Kidney (tissue), 22 donors: ENCODE measurements at places on chromosomes 4 and X. TPM values are rescaled to one million over a fixed set of nuclear protein-coding genes. Genes with fewer than 3 reads are reported as not detected.

GRCh38 chrX:27336466-27337091 is 126.6 kb downstream of the PPP4R3C start:
- peak; percentile 27 for DNase-seq
- H3K4me3 ChIP-seq = no peak overlapping the region
- H3K27ac ChIP-seq = no peak overlapping the region
- no peaks in the 10 kb centered on the region for H3K27me3 ChIP-seq

CSAG1 gene
- total RNA-seq = not detected

SPANXA1 gene
- not detected for total RNA-seq

DNA sequence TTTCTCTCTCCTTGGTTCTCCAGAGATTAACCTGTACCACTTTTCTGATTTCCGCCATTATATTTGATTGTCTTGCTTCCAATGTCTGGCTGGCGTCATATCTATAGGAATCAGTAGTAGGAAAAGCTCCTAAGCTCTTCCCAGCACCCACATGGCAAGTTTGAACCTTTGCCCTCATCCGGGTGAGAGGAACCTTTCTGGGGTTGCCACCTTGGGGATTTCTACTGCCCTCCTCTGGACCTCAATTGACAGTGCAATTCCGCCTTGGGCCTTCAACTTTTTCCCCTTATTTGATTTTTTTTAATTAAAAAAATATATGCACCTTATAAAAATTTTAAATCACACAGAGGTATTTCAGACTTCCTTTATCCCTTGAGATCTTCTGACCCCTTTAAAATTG is 2.0 kb upstream of the CXorf66 start:
- H3K27me3 ChIP-seq = no peaks in the 10 kb centered on the region
- H3K36me3 ChIP-seq = no peaks in the 10 kb centered on the region
- no peak for DNase-seq
- H3K27ac ChIP-seq = no peak overlapping the region
- no peaks in the 10 kb centered on the region for H3K4me1 ChIP-seq
- no peak overlapping the region for H3K4me3 ChIP-seq

DNA sequence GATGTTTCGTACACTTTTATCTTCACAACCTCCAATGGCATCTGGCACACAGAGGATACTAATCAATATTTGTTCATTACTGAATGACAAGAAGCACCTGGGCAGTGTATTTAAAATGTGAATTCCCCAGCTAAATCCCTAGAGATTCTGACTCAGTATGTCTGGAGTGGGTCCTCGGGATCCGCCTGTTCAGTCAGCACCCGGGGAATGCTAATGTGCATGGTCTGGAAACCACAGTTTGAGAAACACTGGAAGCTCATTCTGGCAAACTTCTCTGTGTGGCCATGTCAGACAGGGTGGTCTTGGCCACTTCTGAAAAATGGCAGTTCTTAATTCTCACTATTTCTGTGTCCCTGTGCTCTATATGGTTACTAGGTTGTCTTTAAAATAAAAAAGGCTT is 138.8 kb upstream of the VCX start:
- no peaks in the 10 kb centered on the region for H3K4me1 ChIP-seq
- no peak for DNase-seq

FOXR2 gene
- total RNA-seq = not detected

GRCh38 chr4:3699678-3700077 is 66.5 kb upstream of the ADRA2C start:
- no peak overlapping the region for H3K27ac ChIP-seq
- no peaks in the 10 kb centered on the region for H3K4me1 ChIP-seq

- H3K4me1 ChIP-seq = no peaks in the 10 kb centered on the region
- peaks cover 3% of the 10 kb centered on the region for H3K27me3 ChIP-seq
- H3K4me3 ChIP-seq = no peak overlapping the region
- H3K36me3 ChIP-seq = no peaks in the 10 kb centered on the region
Observed at GRCh38 chrX:13257223-13258051, 62.4 kb downstream of the ATXN3L start.

HSD17B13 gene
- not detected for total RNA-seq

BRCC3 gene
- total RNA-seq = 23.0 TPM

SLC25A14 gene
- total RNA-seq = 12.5 TPM

DNA sequence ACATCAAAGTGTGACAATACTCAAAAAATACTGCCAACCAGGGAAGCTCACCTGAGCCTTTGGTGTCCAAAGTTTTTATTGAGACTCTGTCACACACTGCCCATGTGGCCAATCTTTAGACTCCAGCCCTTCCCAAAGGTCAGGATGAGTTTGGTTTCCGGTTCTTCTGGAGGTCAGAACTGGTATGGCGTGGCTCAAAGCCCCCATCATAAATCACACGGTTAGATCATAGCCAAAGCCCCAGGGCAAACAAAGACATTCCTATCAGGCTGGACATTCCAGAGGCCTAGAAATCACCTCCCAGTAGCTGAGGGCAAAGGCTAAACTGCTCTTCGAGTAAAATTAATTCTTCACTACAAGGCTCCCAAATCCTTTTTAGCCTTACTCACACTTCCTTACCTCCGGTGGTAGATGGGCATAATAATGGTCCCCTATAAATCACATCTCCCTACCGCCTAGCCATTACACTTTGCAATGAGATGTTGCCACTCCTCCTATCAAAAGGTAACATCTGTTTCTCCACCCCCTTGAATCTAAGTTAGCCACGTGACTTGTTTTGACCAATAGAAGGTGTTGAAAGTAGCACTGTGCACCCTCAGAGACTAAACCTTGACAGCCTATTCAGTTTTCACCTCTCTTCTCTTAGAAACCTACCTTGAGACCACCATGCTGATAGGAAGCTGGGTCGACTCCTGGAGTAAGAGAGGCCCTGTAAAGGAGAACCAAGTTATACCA is 137.8 kb upstream of the DUSP21 start:
- no peak overlapping the region for H3K27ac ChIP-seq
- no peak overlapping the region for H3K4me3 ChIP-seq
- H3K4me1 ChIP-seq = no peaks in the 10 kb centered on the region

- no peak overlapping the region for H3K4me3 ChIP-seq
- no peaks in the 10 kb centered on the region for H3K36me3 ChIP-seq
- no peaks in the 10 kb centered on the region for H3K27me3 ChIP-seq
Observed at GRCh38 chr4:54315561-54316538, 86.8 kb downstream of the PDGFRA start.

- no peaks in the 10 kb centered on the region for H3K4me1 ChIP-seq
- H3K4me3 ChIP-seq = no peak overlapping the region
- no peaks in the 10 kb centered on the region for H3K36me3 ChIP-seq
- no peak overlapping the region for H3K27ac ChIP-seq
- H3K27me3 ChIP-seq = no peaks in the 10 kb centered on the region
Observed at GRCh38 chr4:26764231-26764630, 96.4 kb upstream of the STIM2 start.

GRCh38 chrX:78378476-78379115 is 51.2 kb upstream of the CYSLTR1 start:
- DNase-seq = no peak
- H3K27ac ChIP-seq = no peak overlapping the region
- no peaks in the 10 kb centered on the region for H3K27me3 ChIP-seq

DNA sequence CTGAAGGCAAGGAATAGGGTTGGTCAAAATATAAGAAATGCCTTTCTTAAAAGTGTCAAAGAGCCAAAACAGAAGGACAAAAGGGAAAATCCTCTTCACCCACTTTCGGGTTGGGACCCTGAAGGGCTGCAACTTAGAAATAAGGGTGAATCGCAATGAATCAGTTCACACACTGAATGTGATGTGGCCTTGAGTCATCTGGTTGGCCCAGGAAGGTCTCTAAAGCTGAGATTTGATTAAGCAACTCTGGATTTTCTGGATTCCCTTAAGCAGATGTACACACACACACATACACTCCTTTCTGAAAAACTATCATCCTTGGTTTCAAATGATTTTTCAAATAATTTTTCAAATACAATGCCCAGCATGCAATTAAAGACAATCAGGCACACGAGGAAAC is 13.1 kb downstream of the TAB3 start:
- no peak overlapping the region for H3K4me3 ChIP-seq
- H3K4me1 ChIP-seq = no peaks in the 10 kb centered on the region
- H3K27me3 ChIP-seq = no peaks in the 10 kb centered on the region

DNA sequence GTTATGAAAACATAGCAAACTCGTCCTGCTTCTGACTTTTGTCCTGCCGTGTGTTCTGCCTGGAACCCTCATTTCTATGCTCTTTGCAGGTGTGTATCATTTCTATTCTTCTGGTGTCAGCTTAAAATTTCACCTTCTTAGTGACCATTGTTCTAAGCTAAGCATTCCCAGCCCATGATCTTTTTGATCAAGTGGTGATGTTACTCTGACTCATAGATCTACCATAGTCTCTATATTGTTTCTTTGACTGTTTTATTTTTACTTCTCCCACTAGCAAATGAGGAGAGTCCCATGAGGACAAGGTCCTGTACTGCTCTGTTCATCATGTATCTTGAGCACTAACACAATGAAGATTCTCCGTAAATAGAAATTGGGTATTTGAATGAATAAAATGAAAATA is 14.1 kb upstream of the CXCL6 start:
- no peak overlapping the region for H3K4me3 ChIP-seq
- no peak overlapping the region for H3K27ac ChIP-seq
- H3K27me3 ChIP-seq = no peaks in the 10 kb centered on the region
- no peaks in the 10 kb centered on the region for H3K4me1 ChIP-seq
- no peak for DNase-seq

GRCh38 chrX:39969819-39970504 is 127.8 kb downstream of the BCOR start:
- H3K4me3 ChIP-seq = no peak overlapping the region
- peak overlapping the region; percentile 49 for H3K27ac ChIP-seq
- H3K4me1 ChIP-seq = peaks cover 6% of the 10 kb centered on the region

DNA sequence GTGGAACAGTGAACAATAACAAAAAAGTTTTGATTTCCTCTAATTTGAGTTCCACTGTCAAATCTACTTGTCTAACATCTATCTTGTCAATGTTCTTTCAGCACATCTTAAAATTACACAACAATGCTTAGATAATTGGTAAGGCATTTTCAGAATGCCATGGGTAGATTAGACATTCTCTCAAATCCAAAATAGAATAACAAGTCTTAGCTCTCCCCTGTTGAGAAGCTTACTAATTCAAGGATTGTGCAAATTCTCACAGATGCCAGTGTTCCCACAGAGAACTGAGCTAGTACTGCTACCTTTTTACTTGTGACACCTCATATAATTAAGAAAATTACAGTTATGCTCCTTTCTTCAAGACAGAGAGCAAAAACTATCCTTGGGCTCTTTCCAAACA is 2442.0 kb downstream of the PCDH7 start:
- H3K4me3 ChIP-seq = no peak overlapping the region
- no peak overlapping the region for H3K27ac ChIP-seq
- no peaks in the 10 kb centered on the region for H3K27me3 ChIP-seq

GRCh38 chrX:18871161-18871890 is 112.6 kb downstream of the PHKA2 start:
- DNase-seq = peak; percentile 46
- no peak overlapping the region for H3K27ac ChIP-seq
- H3K27me3 ChIP-seq = no peaks in the 10 kb centered on the region
- H3K36me3 ChIP-seq = no peaks in the 10 kb centered on the region
- H3K4me1 ChIP-seq = no peaks in the 10 kb centered on the region
- no peak overlapping the region for H3K4me3 ChIP-seq

GRCh38 chrX:30373479-30373878 is 64.3 kb upstream of the NR0B1 start:
- no peaks in the 10 kb centered on the region for H3K27me3 ChIP-seq
- DNase-seq = no peak
- no peak overlapping the region for H3K27ac ChIP-seq
- H3K36me3 ChIP-seq = no peaks in the 10 kb centered on the region
